ENCODE measurements at places on chromosomes 3 and 15.
A peak's percentile ranks its signal among the peaks of the same experiment; 100 is the strongest.

DNA sequence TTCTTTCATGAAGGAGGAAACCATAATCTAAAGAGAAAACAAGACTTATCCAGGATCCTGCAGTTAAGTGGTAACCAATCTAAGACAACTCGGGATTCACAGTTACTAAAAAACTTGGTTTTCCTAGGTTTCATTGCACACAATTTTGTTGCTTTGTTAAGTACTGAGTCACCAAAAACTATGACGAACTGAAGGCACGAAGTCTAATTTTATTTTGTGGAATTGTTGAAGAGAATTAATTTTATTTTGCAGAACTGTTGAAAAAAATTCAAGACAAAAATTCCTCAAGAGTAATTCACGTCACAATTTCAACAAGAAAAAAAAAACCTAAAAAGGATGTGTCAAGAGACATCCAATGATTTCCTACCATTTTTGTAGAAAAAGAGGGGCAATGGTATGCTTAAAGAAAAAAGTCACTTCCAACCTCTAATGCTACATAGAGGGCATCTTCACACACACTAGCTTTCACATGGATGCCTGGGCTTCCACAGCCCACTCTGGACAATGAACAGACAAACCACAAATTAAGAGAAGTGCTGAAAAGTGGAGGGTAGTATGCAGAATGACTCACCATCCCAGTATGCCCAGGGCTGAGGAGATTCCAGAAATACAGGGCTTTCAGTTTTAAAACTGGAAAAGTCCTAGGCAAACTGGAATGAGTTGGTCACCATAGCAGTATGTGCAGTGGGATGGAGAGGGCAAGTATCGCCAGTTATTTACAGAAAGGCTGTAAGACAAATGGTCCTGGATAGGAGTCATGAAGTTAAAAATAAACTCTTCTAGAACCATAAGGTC lies 29.2 kb downstream of the PLOD2 start:
- DNase-seq, result no peak

DNA sequence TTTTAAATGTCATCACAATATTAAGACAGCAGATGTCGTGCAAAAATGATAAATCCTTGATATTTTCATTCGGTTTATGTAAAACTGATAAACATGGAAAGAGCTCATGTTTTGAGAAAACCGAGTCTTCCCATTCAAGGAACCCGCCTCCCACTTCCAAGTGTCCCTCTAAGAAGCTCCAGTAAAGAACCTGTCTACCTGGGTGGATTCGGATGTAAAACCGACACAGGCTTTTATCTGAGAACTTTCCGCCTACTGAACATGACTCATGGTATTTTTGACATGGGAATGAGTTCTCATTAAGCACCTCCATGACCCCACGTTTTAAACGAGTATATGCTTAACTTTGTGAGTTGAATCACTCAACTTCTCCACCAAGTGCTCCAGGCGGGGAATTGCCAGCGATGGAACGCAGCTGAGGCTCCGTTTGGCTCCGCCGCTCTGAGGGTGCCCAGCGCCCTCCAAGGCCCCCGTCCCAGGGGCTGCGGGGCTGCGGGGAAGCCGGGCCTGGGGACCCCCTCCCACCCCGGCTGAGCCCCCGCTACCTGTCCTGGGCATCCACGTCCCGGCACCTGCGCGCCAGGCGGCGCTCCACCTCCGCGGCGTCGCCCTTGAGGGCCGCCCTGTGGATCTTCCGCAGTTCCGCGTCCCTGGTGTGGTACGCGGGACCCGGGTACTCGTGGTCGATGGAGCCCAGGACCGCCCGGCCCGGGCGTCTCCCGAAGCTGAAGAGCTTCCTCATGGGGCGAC lies 119.9 kb downstream of the LMLN start:
- DNase-seq, result no peak

DNA sequence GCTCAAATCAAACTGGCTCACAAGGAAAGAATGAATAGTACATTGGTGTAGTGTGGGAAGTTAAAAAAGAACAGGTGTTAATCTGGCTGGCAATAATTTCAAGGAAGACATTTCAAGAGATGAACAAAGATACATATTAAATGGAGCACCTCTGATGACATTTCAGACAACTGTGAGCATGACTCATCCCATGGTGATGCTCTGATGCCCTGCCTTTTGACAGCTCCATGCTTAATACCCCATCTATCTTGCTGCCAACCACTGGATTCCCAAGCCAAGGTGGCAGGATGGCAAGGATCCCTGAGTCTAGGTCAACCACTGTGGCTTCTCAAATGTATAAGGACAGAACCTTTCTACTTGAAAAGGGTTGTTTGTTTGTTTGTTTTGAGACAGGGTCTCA lies 29.3 kb downstream of the LRRC2 start:
- DNase-seq, result no peak

DNA sequence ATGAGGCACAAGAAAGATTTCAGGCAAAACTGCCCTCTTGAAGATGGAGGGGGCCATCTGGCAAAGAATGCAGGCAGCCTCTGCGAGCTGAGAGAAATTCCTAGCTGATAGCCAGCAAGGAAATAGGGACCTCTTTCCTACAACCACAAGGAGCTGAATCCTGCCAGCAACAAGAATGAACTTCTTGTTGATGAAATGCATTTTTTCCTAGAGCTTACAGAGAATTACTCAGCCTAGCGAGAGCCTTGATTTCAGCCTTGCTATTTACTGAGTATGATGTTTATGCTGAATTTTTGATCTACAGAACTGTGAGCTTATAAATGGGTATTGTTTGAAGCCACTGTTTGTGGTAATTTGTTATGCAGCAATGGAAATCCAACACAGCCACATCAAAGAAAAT lies 148.5 kb upstream of the NAALADL2 start:
- no peak for DNase-seq

GRCh38 chr3:133829310-133829707 lies 23.7 kb downstream of the SRPRB start:
- DNase-seq, result no peak

DNA sequence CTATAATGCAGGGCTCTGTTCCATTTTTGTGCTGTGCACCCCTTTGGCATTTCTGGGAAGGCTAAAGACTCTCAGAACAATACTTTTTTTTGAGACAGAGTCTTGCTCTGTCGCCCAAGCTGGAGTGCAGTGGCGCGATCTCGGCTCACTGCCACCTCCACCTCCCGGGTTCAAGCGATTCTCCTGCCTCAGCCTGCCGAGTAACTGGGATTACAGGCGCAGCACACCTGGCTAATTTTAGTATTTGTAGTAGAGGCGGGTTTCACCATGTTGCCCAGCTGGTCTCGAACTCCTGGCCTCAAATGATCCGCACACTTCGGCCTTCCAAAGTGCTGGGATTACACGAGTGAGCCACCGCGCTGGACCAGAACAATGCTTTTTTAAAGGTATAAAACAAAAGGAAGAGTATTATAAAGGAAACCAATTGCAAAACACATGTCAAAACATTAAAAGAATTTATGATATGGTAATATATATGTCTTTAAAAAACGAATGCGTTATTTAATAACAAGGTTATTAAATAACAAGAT lies 999 bp downstream of the SQOR start:
- no peak for DNase-seq

DNA sequence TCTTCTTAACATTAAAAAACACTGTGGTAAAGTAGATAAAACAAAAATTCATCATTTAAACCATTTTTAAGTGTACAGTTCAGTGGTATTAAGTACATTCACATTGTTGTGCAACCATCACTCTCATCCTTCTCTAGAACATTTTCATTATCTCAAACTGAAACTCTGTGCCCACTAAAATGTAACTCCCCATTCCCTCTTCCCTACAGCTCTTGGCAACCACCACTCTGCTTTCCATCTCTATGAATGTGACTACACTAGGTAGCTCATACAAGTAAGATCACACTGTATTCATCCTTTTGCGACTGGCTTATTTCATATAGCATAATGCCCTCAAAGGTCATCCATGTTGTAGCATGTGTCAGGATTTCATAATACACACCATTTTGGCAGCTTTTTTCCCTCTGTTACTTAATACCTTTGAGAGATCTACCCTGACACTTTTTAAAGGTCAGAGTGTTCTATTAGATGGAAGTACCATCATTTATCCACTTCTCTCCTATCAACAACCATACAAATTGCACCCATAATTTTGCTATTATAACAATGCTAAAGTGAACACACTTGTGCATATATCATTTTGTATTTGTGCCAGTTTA lies 42.9 kb upstream of the FRMD4B start:
- DNase-seq, result no peak

DNA sequence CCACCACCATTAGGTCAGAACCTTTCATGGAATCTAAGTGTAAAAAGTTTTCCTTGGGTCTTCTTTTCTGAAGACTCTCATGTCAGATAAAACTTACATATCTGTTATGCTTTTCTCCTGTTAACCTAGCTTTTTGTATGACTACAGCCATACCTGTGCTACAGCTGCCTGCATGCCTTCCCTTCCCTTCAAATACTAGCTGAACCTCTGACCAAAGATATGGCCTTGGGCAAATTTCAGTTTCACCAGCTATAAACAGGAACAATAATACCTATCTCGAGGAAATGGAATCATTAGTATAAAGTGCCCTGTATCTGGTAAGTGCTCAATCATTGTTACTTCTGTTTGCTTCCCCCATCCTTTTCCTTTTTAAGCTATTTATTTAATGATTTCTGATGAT lies 25.0 kb downstream of the GLB1 start:
- no peak for DNase-seq

GRCh38 chr3:12287727-12288181 lies 1.1 kb upstream of the PPARG start:
- peak; percentile 64 for DNase-seq

DNA sequence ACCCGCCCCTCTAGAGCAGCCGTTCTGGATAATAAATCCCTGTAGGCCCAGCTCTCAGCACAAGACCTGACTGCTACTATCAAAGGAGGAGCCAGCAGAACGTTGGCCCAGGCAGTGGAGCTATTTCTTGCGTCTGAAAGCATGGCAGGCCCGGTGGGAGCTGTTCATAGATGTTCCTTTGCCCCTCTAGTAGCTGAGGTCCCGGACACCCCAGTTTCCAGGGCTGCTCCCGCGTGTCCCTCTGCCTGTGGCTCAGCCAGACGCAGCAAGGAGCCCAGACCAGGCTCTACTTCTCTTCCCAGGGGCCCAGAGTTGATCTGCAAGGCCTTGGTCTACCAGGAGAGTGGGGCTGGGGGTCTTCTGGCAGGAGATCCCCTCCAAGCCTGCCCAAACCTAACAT lies 76.1 kb downstream of the FAM174B start:
- peak; percentile 32 for DNase-seq

DNA sequence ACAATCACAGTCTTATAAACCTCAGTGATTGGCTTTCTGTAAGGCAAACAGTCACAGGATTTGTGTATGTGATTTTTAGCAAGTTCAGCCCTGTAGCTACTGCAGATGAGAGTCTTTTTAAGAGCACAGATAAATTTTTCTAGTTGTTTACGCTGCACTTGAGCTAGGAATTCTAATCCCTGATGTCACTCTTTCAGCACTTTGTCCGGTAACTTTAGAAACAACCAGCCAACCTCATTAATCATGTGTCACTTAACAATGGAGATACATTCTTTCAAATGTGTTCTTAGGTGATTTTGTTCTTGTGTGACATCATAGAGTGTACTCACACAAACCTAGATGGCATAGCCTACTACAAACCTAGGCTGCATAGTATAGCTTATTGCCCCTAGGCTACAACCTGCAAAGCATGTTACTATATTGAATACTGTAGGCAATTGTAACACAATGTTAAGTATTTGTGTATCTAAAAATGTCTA lies 36.8 kb upstream of the GOLGA6L2 start:
- DNase-seq, result no peak

GRCh38 chr3:149442851-149443544 lies 31.5 kb upstream of the TM4SF4 start:
- no peak for DNase-seq

DNA sequence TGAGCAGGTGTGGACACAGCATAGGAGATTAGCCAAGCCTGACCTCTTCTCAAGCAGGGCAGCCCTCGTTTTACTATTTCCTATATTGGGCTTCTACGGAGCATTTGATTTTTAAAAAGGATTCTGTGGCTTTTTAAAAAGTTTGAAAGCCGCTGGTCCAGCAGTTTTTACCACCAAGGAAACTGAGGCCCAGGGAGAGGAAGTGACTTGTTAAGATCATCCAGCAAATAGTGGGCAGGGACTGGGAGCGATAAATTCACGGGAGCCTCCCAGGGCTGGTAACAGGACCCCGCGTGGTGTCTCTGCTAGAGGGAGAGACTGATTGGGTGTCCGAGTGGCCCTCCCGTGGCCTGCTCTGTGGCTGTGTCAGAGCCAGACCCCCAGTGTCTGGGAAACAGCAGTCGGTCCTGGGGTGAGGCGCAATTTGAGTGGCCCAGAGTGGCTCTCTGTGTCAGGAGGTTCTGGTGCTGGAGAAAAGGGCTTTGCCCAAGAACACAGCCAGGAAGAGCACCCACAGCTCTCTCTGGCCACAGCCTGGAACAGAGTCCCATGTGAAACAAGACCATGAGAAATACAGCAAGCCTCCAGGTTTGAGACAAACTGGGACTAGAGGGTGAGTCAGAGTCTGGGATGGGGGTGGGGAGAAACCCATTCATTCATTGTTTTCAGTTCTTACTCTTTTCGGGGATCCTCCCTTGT lies 4.2 kb downstream of the FURIN start:
- no peak for DNase-seq

- DNase-seq, result no peak
Measured at GRCh38 chr3:132535575-132536441, 61.3 kb upstream of the ACKR4 start.

GRCh38 chr15:41161336-41161735 lies 45.3 kb upstream of the INO80 start:
- no peak for DNase-seq

GRCh38 chr3:34396956-34397355 lies 598.5 kb downstream of the PDCD6IP start:
- no peak for DNase-seq

DNA sequence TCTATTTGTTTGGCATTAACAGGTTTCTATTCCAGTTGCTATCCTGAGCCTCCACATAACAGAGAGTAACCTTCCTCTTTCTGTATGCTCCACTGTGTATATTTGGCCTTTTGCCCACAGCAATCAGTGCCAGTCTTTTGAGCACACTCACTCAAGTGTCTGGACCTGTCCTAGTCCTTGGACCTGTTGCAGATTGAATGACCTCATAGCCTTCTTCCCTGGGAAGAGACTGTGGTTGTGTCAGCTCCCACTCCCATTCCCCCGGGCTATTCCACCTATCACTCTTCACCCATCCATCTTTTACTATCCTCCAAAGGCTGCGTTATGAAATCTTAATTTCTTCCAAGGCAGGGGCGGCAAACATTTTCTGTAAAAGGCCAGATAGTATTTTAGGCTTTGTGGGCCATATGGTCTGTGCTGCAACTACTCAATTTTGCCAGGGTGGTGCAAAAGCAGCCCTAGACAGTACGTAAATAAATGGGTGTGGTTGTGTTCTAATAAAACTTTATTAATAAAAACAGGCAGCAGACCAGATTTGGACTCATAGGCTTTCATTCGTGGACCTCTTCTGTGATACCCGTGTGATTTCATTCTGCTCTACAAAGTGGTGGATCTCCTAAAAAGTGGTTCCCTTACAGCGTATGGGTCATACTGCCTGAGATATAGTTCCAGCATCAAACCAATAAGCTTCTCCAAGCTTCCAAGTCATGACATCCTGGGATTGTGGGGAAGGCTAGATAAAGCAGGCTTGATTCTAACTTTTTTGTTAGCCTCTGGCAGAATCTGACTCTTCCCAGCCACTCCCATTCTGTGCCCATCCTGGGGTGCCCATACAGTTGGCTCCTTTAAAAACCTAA lies 57.4 kb downstream of the CDAN1 start:
- DNase-seq, result no peak
